ENCODE measurements at places on chromosomes 1 and 21.

DNA sequence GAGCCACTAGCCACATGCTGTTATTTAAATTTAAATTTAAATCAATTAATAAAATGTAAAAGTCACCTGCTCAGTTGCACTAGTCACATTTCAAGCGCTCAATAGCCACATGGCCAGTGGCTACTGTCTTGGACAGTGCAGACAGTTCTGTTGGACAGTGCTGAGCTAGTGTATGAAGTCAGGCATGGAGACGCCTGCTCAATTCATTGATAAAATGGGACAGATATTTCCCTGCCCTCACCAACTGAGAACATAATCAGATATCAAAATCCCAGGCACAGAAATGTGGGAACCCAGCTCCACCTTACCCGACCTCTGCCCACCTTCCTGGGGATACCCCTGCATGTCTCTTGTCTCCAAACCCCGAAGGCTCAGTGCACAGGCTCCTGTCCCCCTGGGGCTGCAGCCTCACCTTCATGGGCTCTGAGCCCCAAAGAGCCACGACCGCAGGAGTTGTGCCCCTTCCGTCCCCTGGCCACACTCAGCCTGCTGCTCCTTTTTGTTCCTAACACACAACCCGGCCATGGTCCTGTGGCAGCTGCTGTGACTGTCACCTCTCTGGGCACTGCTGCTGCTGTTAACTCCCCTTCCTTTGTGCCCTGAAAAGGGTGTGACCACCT, 63.5 kb downstream of the TCP10L start:
- no peak for DNase-seq

- DNase-seq, result no peak
These were observed 8.1 kb downstream of the NCF2 start for GRCh38 chr1:183582021-183582713.

GRCh38 chr1:165612062-165612461, 19.0 kb upstream of the MGST3 start:
- DNase-seq, result no peak

DNA sequence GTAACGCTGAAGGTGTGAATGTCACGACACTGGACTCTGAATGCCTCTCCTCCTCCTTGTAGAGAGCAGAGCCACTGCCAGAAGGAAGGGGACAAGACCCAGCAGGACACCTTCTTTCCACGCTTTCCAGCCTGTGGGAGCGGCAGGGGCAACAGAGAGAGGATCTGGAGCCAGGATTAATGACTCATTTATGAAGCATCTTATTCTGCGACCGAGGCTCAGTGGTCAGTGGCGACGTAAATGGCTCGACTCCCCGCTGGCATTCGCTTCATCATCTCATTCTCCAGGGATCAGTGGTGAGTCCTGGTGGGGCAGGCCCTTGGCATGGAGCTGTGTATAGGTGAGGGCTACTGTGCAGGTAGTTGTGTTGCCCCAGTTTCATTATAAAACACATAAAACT, 4.6 kb downstream of the SLC37A1 start:
- DNase-seq, result no peak

GRCh38 chr1:230076121-230076520, 9.1 kb downstream of the GALNT2 start:
- DNase-seq, result no peak

DNA sequence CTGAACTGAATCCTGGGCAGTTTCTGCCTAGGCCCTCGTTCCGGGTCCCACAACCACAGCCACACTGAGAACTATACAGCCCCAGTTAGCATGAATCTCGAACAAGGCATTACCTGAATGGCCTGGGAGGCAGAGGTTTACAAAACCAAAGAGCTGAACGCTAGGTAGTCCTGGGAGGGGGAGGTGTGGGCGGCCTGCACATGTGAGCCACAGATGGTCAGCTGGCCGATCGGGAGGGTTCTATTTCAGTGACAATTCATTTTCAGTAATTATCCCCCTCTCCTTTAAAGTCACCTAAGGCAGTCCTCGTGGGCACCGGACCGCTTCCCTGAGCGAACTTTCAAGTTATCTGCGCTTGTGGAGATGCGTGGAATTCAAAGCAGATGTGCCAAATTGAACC, 111.9 kb downstream of the GLIS1 start:
- DNase-seq, result no peak

DNA sequence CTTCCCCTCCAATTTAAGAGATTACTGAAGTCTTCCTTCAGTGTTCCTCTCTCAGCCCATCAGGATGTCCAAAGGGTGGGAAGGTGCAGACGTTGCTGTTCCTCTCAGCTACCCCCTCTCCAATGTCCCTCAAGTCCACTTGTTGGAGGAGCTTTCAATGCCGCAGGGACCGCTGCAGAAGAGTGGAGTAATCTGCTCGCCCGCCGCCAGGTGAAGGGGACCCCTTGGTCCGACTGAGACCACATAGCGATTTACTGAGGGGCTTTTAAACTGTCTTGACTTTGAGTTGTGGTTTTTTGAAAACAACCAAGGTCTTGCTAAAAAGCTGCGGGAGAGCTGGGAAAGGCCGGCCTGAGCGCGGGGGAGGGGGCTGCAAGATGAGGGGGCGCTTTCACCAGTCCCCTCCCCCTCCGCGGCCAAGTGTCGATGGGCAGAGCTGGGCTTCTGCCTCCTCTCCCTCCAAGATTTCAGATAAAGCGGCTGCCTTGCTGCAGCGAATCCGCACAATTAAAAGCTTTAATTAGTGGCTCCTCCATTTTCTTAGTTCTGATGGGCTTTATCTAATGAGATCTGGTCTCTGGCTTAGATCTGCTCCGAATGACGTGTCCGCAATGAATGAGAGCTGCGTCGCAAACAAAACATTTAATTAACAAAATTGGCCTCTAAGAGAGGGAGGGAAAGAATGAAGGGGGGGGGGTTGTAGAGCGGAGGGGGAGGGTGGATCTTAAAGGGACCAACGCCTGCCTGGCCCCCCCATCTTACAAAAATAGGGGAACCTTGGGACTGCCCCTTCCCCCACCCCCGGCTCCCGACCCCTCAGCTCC, 5.9 kb downstream of the LMO4 start:
- DNase-seq, result no peak

- peak; percentile 58 for DNase-seq
These were observed 15.2 kb downstream of the POGZ start for GRCh38 chr1:151443846-151444782.

GRCh38 chr1:207093944-207094343, 5.3 kb downstream of the C4BPB start:
- DNase-seq, result no peak

DNA sequence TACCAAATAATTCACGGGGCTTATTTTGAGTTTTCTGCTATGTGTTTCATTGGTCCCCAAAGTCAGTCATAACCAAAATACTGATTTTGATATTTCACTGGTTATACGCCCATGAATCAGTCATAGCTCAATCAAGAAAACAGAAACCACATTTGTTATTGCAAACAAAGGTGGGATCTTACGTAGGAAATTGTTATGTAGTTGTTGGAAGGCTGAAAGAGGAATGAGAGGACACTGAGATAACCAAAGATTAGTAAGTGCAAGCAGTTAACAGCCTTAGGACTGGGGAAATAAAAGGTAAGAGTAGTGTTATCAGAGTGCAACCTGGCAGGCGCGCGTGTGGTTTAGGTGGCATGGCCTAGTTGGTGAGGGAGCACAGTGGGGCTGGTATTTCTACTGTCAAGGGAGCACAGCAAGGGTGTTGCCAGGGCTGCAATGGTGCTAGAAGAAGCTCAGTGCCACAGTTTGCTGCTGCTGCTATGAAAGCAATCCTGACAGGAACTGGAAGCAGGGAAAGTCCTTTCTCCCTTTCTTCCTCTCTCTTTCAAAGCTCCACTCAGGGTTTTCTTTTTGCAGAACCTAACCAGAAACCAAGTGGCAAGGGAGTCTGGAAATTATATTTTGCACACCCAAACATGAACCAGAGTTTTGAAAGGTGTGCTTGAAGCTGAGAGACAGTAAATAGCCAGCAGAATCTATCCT, 33.7 kb downstream of the RTCA start:
- DNase-seq, result no peak

GRCh38 chr1:225554216-225554812, 98.6 kb downstream of the ENAH start:
- no peak for DNase-seq

DNA sequence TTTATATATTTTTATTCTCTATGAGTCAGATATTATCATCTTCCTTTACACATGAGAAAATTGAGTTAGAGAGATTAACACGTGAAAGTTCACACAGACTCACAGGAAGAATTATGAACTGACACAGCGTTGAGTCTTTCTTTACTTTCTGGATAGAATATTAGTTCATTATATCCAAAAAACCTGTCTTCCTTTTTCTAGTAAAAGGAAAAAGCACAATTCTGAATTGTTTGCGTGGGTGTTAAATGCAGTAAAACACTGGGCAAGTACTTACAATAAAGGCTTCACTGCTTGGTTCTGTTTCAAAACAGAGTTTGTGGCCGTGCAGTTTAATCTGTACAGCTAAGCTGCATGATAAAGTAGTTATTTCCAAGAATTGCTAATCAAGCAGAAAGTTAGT, 10.8 kb downstream of the MAGI3 start:
- no peak for DNase-seq

DNA sequence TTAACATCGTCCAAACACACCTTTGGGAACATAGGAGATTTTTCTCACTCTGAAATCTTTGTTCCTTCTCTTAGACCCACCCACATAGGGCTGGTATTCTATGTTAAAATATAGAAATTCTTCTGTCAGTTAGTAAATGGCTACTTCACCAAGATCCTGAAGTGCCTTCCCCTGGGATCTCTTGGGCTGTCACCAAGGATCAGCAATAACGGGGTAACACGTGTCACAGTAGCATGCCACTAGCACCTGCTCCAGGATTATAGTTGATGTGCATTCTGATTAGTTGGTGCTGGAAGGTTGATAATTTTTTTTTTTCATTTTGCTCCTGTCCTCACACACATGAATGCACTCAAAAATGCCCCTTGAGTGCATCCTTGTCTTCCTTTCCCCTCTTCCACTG, 298.7 kb downstream of the NTNG1 start:
- DNase-seq, result no peak

DNA sequence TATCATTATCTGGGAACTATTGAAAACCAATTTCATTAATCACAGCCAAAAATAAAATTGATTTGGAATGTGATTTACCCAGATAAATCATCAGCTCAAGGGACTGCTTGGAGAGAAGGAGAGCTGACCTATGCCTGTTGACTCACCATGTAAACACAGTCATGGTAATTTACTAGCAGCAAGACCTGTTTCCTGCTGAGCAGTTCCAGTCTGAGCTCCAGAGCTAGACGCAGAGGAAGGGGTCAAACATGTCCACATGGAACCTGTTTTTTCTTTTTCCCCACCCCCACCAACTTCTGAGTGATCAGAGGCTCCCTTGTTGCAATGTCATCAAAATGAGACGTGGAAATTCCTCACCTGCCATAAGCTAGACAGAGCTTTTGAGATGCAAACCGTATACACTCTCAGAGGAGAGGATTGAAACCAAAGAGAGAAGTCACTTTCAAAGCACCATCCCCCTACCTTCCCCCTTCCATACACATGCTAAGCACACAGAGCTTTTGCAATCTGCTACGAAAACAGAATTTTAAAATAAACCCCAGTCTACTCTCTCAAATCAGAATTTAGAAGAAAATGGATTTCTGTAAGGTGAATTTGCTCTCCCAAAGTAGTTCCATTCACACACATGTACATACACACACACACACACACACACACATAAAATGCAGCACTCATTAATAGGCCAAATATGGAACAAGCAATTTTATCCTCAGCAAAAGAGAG, 55.9 kb upstream of the PTGFRN start:
- no peak for DNase-seq

DNA sequence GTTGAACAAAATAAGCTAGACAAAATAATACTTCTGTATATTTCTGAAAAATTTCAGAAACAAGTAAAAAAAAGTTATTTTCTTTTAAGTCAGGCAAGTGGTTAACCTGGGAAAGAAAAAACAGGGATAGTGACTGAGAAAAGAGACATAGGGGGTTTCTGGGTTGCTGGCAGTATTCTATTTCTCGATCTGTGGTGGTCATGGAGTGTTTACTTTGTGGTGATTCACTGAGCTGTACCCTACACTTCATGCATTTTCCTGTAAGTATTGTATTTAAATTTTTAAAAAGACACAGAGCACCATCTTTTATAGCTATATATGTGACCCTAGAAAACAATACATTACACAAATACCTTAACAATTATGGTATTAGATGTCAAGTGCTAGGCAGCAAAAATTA, 58.2 kb downstream of the ZNF644 start:
- DNase-seq, result no peak
